ENCODE measurements at places on chromosomes 6 and 20.

DNA sequence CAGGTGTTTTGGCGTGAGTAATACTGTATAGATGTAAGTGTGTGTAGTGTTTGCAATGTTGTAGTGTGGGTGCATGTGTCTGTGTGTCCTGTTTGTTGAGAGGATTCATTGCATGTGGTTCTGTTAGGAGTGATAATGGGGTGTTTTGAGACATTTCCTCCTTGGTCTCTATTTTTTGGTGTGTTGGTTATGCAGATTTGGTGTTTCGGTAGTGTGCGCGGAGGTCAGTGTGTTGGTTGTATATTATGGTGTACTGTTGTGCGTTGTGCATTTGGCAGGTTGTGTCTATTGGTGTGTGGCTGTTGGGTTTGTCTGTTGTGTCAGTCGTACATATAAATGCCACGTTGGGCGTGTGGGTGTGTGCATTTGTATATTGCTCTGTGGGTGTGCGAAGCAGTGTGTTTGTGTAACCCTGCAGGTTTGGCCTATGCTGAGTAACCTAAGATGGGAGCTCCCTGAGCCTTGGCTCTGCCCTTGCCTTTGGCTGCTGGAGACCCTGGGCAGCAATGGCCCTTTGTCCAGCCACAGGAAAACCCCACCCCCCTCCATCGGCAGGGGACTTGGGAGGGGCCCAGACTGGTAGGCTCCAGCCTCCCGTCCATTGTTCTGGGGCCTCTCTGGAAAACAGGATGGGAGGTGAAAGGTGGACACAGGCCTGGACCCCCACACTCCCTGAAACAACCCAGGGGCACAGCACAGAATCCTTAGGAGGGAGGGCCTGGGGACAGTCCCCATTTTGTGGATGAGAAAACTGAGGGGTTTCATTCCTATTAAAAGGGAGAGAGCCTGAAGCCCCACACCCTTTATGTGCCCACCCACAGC, 10.3 kb upstream of the ID1 start:
- DNase-seq, result no peak

DNA sequence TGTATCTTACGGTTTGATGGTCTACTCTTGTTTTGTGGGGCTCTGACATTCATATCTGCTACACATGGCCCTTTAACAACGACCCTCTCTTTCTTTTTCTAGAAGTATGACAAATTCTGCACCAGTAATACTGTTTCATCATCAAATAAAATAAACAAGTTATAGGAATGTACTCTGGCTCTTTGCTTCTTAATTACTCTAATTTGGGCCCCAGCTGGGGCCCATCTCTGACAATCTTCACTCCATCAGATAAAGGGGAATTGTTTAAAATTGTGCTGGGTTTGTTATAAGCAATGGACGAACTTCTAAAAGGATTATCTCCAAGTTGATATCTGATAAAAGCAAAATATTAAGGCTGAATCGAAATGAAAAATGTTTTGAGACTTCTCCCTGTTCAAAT, 343.6 kb upstream of the JAG1 start:
- no peak for DNase-seq

- DNase-seq, result no peak
Observed at GRCh38 chr20:2140561-2140960, 38.9 kb downstream of the STK35 start.

DNA sequence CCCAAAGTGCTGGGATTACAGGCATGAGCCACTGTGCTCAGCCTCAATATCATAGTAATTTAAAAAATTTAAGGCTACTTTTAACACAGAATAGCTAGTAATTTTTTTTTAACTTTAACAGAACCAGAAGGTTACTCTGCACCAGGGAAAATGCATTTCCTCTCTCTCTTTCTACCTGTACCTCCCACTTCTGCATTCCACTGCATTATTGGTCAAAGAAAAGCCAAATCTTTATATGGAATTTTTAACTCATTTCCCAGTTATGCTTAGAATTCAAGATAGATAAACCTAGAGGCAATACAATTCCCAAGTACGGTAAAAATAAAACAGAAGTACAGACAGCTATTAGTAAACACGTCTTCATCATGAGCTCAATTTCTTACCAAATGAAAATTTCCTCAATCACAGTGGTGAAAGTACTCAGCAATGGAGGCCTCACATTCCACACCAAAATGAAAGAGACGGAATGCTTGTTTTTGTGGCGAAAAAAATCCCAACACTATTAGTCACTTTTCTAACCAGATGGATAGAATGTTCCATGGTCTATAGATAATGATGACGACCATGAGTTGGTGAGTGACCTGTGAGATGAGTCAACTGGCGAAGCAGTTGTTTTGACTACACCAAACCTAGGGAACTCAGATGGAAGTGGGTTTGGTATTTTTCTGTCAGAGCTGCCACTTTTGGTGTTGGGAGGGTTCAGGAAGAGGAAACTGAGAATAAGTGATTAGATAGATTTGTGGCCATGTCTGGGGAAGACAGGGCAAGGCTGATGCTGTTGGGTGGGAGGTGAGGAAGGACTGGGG, 104.7 kb upstream of the SGK1 start:
- DNase-seq, result no peak

DNA sequence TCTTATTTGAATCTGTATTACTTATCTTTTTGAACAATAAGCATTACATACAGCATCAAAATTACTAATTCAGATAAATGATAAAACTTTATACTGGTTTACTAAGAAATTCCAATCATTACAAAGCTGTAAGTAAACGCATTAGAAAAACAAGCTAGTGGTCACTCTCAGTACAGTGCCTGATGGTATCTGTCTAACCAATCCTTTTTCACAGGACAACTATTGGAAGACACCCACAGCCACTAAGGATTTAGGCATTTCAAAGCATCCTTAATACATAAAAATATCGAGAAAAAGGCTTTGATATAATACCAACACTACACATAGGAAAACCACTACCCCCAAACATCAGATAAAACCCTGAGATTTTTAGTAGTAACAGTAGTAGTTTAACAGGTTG, 2.6 kb downstream of the CD164 start:
- no peak for DNase-seq

GRCh38 chr6:22807818-22808217, 238.5 kb downstream of the HDGFL1 start:
- no peak for DNase-seq

GRCh38 chr6:11923621-11924020, 88.5 kb upstream of the HIVEP1 start:
- no peak for DNase-seq

- DNase-seq, result no peak
Observed at GRCh38 chr6:150451807-150452427, 83.1 kb downstream of the IYD start.

DNA sequence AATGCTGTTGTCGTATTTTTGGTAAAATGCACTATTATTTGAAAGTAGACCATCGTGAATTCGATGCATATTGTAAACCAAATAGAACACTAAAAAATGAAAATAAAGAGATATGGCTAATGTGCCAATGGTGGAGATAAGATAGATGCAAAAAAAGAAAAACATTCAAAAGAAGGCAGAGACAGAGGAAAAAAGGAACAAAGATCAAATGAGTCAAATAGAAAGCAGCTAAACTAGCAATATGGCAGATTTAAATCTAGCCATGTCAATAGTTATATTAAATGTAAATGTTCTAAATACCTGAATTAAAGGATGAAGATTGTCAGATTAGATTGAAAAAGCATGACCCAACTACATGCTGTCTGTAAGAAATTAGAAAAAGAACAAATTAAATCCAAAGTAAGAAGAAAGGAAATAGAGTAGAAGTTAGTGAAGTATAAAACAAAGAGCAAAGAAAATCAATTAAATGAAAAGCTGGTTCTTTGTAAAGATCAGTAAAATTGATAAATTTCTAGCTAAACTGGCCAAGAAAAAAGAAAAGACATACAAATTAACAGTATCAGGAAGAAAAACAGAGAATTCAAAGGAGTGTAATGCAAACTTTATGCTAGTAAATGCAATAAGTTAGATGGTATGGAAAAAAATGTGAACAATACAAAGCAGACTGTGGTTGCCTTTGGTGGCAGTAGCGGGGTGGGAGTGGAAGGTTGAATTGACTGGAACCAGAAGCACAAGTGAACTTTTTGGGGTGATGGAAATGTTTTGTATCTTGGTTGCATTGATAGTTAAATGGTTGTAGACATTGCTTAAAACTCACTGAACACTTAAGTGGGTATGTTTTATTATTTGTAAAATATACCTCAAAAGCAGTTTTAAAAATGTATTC, 44.8 kb downstream of the PTPN1 start:
- DNase-seq, result no peak

DNA sequence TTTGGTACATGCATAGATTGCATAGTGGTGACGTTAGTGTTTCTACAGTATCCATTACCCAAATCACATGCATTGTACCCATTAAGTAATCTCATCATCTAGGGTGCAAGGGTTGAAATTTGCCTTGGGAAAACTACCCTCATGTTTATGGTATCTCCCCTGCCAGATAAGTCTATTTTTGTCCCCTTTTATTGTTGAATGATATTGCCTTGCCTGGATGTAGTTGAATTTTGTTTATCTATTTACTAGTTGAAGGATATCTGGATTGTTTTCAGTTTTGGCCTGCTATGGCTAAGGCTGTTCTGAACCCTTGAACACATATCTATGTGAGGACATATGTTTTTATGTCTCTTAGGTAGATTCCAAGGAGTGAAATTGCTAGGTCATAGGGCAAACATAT, 13.4 kb downstream of the HLA-DRB1 start:
- no peak for DNase-seq

GRCh38 chr20:58720890-58721289, 28.3 kb downstream of the NPEPL1 start:
- no peak for DNase-seq

- no peak for DNase-seq
Observed at GRCh38 chr6:44006123-44006871, 121.0 kb downstream of the MRPL14 start.

GRCh38 chr6:148967011-148967520, 220.2 kb downstream of the UST start:
- DNase-seq, result no peak

DNA sequence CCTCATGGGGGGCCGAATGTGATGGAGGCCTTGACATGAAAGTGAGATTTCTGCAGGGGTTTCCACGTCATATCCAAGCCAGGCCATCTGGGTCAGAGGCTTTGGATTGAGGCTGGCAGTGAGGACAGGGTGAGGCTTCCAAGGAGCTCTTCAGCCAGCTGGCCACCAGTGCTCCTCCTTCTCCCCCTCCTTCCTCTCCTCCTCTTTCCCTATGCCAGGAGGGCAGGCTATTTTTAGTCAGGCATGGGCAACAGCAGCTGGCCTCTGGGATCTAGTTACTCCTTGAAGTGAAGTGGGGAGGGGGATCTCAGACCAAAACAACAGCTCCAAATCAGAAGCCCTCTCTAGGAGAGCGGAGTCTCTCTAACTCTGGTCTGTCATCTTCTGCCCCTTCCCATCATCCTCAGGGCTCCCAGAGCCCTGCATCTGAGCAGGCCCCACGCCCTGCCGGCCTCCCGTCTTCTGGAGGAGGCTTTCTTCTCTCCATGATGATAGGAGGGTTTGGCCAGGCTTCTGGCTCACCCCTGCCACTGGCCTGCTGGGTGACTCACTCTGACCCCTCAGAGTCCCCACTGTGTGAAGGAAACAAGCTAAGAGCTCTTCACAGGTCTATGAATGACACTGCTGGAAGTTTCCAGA, 612 bp downstream of the TNNC2 start:
- no peak for DNase-seq

GRCh38 chr6:72290620-72291019, 331.2 kb upstream of the KCNQ5 start:
- no peak for DNase-seq

DNA sequence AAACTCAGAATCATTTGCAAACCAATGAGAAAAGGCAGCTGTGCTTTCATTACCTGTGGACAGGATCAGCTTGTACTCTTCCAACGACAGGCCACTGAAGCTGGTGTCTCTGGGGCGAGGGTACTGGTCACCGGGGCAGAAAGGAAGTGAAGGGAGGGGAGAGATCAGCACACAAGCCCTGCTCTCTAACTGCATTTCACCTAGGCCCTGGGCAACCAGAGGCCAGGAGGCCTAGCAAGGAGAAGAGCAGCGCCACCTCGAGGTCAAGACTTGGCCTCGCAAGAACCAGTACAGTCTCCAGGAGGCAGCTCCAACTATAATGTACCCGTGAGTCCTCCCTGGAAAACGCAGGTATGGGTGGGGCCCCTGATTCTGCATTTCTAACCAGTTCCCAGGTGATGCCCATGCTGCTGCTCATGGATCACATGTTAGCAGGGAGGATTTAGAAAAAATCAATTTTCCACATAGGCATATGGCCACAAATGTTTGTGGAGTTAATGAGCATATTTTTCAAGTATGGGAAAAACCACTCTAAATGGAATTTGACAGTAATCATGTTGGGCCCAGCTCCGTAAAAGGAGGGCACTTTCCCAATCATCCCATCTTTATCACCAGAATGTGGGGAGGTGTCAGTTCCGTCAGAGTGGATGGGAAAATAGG, 11.0 kb downstream of the UQCC2 start:
- no peak for DNase-seq

DNA sequence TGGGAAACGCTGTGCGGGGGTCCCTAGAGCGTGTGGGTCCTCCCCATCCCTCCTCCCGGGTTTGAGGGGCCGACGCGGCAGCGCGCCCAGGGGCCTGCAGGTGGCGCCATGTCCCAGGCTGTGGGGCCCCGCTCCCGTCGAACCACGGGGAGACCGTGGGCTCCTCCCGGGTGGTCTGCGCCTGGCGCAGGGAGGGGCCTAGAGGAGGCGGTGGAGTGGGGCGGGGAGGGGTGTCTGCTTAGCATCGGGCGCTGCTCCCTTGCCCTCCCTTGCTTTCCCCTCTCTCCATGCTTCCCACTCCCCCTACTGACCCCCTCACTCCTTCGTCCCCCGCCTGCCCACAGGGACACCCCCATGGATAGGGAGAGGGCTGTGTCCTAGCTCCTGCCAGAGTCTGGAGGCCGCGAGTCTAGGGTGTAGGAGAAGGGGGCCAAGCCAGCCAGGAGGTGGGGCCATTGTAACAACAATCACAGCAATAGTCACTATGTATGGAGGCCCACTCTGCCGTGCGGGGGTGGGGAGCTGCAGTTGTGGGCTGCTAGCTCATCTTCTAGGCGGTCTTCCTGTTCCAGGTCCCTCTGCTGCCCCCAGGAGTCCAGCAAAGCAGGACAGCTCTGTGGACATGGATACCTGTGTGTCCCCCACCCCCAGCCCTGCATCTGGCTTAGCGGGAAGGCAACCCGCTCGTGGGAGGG, 51.7 kb downstream of the CHMP4B start:
- DNase-seq, result no peak

DNA sequence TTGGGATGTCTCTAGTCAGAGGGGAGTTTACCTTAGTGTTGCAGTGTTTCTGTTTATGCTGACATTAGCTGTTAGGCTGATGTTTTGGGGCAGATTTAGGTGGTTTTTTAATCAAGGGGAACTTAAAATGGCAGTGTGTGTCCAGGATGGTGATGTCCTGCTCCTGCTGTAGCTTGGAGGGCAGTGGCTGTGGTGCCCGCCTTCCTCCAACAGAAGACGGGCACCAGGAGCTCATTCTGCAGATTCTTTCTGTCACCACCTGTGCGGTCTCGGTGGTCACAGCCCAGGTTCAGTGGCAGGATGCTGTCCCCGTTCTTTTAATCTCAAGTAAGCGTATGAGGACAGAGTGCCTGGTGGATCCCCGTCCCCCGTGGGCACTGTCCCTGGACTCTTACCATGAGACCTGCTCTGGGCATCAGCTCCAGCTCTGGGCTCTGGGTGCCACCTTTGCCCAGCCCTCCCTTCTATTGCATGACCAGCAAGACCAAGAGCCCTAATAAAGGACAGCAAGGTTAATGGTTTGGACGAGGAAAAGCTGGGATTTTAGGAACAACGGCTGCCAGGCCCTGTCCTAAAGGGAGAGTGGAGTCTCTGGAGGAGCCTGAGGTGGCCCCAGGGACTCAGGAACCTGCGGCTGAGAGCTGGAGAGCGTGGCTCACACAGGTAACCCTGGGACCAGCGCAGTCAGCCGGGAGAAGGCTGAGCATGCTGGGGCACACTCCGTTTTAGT, 217.3 kb downstream of the ERMARD start:
- DNase-seq, result no peak
